ENCODE measurements at places on chromosomes 6 and 20.

DNA sequence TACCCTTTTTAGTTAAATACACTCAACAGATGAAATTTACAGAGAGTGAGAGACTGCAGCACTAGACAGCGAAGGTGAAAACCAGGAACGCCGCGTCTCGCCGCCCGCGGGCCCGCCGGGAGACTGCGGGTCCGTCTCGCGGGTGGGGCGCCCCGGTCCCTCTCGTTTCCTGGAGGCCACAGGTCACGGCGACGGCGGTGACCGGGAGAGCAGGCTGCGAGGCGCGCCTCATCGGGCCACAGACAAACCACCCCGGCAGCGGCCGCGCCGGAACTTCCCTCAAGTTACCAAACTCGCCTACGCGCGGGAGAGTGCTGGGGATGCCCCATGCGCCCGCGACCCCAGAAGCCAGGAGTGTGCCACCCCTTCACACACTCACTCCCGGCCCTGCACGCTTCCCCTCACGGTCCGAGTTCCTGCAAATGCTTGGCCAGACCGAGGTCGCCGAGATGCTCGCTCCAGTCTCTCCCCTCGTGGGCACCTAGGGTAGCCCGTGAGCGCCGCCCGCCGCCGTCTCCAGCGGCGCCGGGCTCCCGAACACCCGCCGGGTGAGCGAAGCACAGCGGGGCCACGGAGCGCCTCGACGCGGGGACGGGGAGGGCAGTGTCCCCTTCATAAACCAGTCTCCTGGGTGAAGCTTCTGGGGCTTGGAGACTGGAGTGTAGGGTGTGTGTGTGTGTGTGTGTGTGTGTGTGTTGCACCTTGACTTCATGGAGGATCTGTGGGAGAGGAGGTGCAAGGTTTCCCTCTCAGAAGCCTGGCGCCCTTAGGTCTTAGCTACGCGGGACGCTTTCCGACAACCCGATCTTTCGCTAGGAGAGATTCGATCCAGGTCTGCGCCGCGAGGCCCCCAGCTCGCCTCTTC lies 1.4 kb downstream of the BACH2 start:
- DNase-seq = peak; percentile 70

DNA sequence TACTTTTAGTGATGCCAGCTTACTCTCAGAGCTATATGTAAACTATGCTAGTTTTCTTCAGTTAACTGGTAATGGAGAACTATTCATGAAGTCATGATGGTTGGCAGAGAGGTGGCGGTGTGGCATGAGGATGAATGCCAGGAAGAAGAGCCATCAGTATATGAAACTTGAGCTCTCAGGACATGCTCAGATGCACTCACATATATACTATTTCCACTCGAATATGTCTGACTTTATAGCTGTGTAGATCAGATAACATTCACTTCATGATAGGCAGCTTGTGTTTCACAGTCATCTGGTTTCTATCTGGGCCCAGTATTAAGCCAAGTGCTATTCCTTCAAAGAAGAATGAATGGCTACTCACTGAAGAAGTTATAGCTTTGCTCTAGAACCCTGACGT lies 46.2 kb upstream of the CEP85L start:
- DNase-seq = no peak

DNA sequence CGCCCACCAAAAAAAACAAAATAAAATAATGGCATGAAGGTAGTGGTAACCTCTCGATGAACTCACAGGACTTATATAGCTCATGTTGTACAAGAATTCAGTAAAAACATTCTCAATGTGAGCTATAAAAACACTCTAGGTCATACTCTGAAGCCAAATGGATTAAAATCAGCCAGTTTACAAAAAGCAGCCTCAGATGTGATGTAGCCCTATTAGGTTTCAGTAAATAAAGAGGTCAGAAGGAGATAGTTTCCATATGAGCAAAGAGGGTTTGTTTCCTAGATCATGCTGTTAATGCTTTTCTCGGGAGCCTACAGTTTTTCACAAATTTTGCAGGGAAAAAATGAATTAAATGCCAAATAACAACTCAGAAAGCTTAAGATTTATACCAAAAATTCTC lies 319.5 kb upstream of the HSF2 start:
- DNase-seq = no peak

DNA sequence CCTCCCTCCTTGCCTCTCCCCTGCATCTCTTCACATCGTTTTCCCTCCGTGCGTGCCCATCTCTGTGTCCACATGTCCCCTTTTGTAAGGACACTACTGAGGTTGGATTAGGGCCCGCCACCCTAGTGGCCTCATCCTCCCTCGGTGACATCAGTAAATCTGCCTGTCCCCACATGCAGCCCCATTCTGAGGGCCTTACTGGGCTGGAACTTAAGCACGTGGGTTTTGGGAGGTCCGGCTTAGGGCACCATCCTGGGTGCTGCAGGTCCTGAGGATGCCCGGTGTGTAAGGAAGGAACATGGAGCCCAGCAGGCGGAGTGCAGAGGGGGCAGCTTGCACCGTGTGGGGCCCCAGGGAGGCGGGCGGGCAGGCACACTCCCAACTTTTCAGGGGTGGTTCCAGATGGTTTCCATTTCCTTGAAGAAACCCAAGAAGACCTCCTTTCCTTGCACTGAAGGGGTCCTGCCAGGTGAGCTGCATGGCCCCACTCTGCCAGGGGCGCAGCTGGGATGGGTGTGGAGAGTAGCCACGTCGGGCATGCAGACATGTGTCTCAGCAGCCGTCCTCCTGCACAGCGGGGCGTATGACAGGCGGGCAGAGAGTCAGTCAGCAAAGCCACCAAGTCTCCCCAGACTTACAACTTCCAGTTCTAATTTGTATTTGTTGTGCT lies 329.9 kb downstream of the QKI start:
- DNase-seq = no peak

DNA sequence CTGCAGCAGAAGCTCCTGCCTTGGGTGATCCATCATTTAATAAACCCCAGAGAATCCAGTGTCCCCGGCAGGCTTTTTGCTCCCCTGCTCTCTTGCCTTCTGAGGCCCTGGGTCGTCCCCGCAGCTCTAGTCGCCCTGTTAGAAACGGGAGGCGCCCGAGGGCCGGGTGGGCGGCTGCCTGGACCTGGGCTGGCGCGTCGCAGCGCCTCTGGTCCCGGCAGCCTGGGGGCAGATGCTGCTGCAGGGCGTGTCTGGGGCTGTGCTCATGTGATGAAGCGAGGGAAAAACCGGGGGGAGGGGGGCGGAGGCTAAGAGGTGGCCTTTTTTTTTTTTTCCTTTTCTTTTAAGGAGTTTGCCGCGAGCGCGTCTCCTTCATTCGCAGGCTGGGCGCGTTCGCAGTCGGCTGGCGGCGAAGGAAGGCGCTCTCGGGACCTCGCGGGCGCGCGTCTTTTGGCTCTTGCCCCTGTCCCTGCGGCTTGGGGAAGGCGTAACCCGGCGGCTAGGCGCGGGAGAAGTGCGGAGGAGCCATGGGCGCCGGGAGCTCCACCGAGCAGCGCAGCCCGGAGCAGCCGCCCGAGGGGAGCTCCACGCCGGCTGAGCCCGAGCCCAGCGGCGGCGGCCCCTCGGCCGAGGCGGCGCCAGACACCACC lies 394 bp downstream of the AKAP12 start:
- peak; percentile 97 for DNase-seq

DNA sequence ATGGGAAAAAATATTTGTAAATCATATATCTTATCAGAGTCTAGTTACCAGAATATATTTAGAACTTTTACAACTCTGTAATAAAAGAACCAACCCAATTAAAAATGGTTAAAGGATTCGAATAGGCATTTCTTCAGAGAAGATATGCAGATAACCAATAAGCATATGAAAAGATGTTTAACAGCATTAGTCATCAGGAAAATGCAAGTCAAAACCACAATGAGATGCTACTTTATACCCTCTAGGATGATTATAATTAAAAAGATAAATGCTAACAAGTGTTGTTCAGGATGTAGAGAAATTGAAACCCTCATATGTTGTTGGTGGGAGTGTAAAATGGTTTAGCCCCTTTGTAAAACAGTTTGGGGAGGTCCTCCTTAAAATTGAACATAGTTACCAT lies 94.1 kb downstream of the LRRC1 start:
- DNase-seq = no peak

- no peak for DNase-seq
These were observed 67.1 kb downstream of the ESF1 start for GRCh38 chr20:13717631-13718044.

GRCh38 chr20:36262440-36262839 lies 26.2 kb downstream of the AAR2 start:
- no peak for DNase-seq

GRCh38 chr20:49210101-49210756 lies 9.0 kb upstream of the DDX27 start:
- no peak for DNase-seq

DNA sequence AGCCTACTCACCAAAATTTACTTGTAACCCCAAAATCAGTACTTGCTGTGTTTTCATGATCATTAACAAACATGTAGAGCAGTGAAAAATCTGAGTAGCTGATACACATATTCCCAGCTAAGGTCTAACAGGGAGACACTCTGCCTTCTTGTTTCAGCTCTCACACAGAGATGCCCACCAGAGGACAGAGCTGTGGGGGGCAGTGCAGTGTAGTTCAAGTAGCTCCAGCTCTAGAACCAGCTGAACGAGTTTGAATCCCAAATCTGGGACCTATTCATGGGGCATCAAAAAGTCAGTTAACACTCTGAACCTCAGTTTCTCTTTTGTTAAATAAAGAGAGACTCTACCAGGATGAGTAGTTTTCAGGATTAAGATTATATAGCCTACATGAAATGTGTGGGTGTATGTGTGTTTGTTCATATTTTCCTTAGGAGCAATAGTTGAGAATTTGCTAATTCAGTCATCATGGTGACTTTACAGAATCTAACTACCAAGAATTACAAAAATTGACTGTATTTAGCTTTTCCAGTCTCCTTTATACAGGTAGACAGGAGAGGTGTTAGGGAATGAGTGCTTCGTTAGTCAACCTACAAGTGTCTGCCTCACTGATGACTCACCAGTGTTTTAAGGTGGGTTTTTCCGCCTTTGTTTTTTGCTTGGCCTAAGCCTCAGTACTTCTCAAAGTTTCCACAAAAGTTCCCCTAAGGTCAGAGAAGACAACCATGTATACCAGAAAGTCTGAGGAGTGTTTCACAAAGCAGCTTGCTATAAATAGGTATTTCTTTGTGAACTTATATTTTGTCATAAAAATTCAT lies 164.0 kb upstream of the RUNX2 start:
- no peak for DNase-seq

DNA sequence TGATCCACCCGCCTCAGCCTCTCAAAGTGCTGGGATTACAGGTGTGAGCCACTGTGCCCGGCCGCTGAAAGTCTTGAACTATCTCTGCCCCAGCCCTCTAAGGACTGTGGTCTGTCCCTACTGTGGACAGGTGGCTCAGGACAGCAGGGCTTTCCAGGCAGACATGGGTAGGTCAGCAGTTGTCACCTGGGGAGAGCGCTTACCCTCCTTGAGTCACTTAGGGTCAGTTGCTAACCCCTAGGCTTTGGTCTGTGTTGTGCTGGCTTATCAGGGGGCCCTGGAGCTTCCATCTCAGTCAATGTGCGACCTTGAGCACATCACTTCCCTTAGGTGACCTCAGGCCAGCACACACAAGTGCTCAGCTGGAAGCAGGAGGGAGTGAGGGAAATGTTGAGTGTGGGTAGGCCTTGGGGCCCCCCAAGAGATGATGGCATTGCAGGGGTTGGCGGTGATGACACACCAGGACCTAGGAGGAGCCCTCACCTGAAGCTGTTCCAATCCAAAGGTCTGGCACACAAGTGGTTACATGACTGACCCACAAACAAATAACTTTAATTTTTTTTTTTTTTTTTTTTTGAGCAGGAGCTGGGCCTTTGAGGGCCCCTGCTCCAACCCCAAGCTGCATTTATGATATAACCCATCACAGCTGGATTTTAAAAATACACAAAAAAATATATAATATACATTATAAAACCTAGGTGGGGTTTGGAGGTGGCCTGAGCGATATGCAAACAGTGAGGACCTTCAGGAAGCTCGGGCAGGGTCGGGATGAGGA lies 5.1 kb downstream of the RPL10A start:
- peak; percentile 55 for DNase-seq
